Activated naive CD4-positive, alpha-beta T cell (primary cell): ENCODE measurements at places on chromosomes 6 and 20.

GRCh38 chr20:3611901-3612300 lies 51.3 kb downstream of the GFRA4 start:
- DNase-seq: no peak

GRCh38 chr20:20604907-20605306 lies 107.5 kb downstream of the RALGAPA2 start:
- no peak for DNase-seq

GRCh38 chr20:19508449-19508848 lies 249.6 kb upstream of the RIN2 start:
- DNase-seq: no peak

- no peak for DNase-seq
Observed at GRCh38 chr6:16583144-16583762, 178.0 kb downstream of the ATXN1 start.

- DNase-seq: no peak
Observed at GRCh38 chr6:90319044-90319443, 22.4 kb upstream of the BACH2 start.

GRCh38 chr20:11245431-11245830 lies 571.6 kb upstream of the JAG1 start:
- DNase-seq: no peak

GRCh38 chr6:81169166-81169565 lies 583.3 kb downstream of the TENT5A start:
- DNase-seq: no peak

DNA sequence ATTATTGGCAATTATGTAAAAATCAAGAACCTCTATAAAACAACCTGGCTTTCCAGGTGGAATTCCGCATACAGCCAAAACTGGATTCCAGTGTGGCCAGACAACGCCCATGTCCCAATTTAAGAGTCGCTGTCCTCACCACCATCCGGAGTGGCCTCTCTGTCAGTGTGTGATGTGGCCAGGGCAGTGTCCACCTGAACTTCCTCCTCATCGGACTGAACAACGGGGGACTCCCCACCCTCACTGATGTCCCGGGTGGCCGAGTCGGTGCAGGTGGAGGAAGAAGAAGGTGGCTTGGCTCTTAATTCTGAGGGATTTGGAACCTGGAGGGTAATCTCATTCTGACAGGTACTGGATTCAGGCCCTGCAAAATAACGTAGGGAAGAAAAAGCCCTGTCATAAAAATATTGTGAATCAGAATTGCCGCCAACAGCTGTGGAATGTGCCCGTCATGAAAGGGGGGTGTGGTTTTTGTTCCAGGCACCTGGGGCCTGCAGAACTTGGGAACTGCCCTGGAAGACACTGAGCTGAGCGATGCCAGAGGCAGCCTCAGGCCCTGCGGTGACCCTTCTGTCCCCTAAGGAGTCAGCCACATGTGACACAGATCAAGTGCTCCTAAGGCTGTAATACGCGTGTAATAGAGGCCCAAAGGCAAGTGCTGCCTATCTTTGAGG lies 139.8 kb downstream of the DTNBP1 start:
- DNase-seq: no peak

DNA sequence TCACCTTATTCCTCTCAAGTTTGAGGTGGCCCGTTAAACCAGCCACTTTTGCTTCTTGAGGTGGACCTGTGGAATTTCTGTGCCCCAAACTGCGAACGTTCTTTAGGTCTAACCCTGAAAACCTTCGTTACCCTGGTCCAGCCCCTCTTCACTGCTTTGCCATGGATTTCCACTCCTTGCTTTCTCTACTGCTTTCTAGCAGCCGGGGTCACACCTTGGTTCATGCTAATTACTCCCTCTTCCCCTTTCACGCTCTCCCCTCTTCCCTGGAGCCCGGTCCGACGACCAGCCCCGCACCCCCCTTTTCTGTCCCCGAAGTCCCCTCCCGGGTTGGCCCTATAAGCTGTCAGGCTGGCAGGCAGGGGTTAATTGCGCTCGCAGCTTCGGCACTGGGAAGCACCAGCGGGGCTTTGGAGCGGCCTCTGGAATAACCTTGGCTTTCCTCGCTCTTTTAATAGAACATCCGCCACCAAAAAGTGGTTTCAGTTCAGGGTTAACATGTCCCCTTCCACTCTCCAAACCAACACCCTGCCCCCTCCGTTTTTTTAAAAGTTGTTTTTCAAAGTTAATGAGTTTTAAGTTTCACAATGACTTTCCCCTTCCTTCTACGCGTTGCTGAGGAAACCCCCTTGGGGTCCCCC lies 1.4 kb upstream of the HIVEP1 start:
- peak; percentile 66 for DNase-seq

DNA sequence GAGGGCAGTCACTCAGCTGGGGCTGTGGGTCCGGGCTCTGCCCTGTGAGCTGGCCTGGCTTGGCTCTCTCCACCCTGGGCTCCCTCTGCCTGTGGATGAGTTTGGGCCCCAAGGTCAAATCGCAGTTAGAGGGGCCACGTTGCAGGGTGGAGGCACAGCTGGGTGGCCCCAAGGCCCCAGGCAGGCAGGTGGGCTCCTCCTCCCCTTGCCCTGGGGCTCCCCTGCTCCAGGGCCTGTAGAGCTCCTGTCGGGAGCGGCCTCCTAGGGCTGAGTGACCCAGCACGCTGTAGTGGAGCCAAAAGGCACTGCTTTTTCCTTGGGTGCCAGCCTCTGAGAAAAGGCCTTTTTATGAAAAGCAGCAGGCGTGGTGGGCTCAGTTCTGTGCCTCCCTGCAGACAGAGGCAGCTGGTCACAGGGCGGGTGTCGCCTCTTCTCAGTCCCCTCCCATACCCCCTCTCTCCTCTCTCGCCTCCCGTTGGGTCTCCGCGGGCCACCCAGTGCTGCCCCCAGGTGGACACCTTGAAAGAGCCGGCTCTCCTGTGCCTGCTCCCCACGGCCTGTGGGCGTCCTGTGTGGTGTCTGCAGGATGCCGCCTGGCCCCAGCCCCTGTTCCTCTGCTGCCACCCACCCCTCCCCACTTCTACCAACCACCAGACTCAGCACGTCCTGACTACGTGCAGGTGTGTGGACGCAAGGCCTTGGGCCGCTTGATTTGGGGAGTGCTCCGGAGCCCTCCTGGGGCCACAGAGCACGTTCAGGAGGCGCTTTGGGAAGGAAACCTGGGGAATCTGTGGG lies 13.2 kb downstream of the SS18L1 start:
- peak; percentile 55 for DNase-seq

DNA sequence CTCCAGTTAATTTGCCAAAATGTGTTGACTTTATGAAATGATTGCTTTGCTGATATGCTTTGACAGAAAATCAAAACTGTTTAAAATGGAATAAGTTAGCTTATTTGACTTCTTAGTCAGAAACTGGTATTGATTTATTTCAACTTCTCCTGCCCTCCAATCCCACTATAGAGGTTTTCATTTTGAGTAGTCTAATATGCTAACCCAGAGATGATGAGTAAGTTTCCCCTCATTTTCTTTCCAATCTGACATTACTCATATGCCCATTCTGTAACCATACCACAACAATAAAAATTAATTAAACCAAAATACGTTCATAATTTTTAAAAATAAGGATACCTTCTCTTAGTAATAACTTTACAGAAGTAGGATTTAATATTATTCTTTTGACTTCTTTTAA lies 78.8 kb downstream of the COL19A1 start:
- no peak for DNase-seq

DNA sequence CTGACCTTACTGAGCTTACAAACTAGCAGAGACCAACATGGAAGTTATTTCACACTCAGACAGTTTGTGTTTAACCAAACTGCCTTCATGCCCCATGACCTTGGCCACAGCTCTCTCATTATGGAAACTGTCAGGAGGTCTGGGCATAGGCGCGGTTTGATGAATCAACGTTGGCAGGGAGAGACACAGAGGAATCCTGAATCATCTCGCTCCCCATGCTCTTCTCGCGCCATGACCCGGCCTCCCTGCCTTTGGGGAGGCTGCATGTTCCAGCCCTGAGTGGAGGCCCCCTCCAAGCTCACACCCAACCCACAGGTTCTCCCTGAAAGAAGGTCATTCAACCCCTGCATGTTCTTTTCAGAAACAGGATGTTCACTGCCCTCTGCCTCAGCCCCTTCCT lies 15.9 kb upstream of the GDAP1L1 start:
- DNase-seq: no peak

- no peak for DNase-seq
Observed at GRCh38 chr6:12348530-12349511, 58.7 kb downstream of the EDN1 start.

- no peak for DNase-seq
Observed at GRCh38 chr6:107314531-107314939, 144.8 kb downstream of the PDSS2 start.

- no peak for DNase-seq
Observed at GRCh38 chr6:96649926-96650325, 87.0 kb downstream of the FHL5 start.

DNA sequence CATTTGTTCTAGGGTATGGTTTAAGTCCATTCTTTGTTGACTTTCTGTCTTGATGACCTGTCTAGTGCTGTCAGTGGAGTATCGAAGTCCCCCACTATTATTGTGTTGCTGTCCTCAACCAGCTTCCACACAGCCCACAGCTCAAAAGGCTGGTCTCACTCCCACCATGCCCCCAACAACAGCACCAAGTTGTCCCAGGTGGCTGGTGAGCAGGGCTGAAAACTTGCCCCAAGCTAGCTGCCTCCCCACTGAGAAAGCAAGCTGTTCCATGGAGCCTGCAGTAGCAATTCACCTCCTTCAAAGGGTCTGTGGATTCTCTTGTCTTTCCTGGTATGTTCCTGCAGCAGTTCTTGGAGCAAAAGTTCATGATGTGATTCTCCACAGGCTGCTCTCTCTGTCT lies 221.0 kb downstream of the SYNDIG1 start:
- no peak for DNase-seq

- DNase-seq: no peak
Observed at GRCh38 chr20:10557685-10558084, 116.1 kb downstream of the JAG1 start.

- DNase-seq: no peak
Observed at GRCh38 chr6:82006027-82006738, 241.4 kb downstream of the IBTK start.

- no peak for DNase-seq
Observed at GRCh38 chr20:48574383-48574782, 253.4 kb downstream of the PREX1 start.

- no peak for DNase-seq
Observed at GRCh38 chr6:36276581-36277536, 7.0 kb downstream of the PNPLA1 start.

DNA sequence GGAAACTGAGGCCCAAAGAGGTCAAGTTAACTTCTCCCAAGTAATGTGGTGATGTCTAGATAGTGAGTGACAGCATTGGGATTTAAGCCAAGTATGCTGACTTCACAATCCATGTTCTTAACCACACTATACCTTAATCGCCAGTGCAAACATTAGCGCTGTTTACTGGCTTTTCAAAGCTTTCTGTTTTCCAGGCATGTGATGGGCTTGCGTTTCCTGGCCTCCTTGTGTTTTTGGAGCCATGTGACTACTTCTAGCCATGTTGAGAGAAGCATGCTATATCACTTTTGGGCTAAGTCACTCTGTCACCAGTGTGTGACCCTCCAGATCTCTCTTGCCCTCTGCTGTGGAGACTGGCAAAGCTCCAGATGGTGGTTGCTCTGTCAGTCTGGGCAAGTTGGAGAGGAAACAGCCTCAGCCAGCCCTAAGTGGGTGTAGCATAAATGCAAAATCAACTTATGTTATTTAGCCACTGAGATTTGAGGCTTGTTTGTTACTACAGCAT lies 76.9 kb downstream of the ANKRD6 start:
- DNase-seq: no peak

DNA sequence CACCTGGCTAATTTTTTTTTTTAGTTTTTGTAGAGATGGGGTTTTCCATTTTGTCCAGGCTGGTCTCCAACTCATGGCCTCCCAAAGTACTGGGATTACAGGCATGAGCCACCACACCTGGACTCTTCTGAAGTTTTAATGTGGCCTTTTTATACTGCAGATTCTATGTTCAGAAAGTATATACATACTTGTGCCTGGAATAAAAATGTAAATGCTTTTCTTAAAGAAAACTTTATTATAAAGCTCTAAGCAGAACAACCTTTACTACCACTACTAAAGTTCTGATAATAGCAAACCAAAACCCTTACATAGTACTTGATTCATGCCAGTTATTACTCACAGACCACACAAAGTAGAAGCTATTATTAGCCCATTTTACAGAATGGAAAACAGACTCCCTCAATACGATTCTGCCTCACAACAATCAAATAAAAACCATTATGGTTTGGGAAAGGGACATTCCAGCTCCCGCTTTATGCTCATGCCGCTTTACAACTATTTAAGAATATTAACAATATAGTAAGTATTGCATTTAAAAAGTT lies 5.3 kb downstream of the PHIP start:
- DNase-seq: no peak

GRCh38 chr20:48629069-48629959 lies 198.5 kb downstream of the PREX1 start:
- DNase-seq: no peak

- no peak for DNase-seq
Observed at GRCh38 chr6:167233490-167233889, 57.6 kb upstream of the UNC93A start.

- no peak for DNase-seq
Observed at GRCh38 chr6:81556551-81556950, 195.9 kb downstream of the TENT5A start.

DNA sequence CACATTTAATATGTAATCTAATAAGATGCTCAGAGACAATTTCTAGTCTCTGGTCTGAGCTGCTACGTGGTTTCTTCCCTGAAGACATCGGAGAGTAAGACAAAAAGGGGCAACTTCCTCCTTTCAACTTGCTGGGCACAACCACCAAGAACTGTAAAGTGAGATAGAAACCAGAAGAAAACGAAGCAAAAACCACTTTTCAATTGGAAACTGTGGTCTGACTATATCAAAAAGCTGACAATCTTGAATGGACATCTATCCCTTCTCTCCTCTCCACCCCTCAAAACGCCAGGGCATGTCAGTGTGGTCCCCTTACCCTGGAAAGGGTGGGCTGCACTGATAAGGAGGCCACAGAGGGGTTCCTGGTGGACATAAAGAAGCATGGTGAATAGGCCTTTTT lies 269.1 kb downstream of the CD83 start:
- DNase-seq: no peak

DNA sequence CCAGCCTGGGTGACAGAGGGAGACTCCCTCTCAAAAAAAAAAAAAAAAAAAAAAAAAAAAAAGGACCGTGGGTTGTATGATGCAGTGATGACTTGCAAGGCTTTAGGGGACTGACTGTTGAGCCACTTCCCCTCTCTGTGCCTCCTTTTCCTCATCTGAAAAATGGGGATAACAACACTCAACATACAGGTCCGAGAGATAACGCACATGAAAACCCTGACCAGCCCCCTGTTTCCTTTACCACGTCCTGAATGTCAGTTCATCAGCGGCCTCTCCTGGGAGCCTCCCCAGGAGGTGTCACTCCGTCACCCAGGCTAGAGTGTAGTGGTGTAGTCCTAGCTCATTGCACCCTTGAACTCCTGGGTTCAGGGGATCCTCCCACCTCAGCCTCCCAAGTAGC lies 3.9 kb downstream of the SLA2 start:
- DNase-seq: no peak
